ENCODE measurements at places on chromosomes 4 and X. TPM values are rescaled to one million over a fixed set of nuclear protein-coding genes. Genes with fewer than 3 reads are reported as not detected.

PGM2 gene
- 4.6 TPM for polyA plus RNA-seq

SUV39H1 gene
- 1.9 TPM for polyA plus RNA-seq

CPZ gene
- polyA plus RNA-seq, result 0.84 TPM

NLRP2B gene
- polyA plus RNA-seq, result 0.02 TPM

DNA sequence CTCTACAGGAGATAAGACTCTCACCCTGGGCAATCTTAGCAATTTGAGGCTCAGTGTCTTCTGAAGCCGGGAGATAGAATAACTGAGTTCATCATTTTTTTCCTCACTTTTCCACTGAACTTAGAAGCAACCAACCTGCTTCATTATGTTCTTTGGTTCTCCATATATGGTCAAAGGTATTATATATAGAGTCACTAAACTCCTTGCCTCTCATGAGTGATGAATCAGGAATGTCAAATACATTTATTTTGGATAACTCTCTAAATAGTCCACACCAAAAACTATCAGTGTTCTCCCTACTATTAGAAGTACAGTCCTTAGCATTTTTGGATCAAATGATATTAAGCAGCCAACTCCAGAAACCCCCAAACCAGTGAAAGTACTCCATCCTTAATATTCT is 421.5 kb upstream of the EPHA5 start:
- H3K27me3 ChIP-seq, result no peaks in the 10 kb centered on the region
- H3K36me3 ChIP-seq, result no peaks in the 10 kb centered on the region

DNA sequence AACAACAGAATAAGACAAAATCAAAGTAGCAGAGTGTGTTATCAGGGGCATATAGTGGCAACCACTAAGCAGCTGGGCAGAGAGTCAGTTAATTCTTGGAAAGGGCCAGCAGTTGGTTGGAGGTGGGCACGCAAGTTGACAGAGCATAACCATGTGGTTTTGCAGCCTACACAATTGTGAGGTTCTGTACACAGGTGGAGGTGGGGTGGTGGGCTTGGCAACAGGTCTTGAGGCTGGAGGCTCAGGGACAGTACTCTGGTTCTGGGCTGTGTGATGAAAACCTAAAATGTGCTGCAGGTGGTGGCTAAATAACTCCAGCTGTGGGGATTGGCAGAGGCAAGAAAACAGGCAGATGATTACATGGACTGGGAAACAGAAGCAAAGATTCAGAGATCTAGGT is 1112.7 kb downstream of the PDHA2 start:
- H3K4me3 ChIP-seq, result no peak overlapping the region
- no peaks in the 10 kb centered on the region for H3K36me3 ChIP-seq
- no peaks in the 10 kb centered on the region for H3K27me3 ChIP-seq
- no peak for DNase-seq

DNA sequence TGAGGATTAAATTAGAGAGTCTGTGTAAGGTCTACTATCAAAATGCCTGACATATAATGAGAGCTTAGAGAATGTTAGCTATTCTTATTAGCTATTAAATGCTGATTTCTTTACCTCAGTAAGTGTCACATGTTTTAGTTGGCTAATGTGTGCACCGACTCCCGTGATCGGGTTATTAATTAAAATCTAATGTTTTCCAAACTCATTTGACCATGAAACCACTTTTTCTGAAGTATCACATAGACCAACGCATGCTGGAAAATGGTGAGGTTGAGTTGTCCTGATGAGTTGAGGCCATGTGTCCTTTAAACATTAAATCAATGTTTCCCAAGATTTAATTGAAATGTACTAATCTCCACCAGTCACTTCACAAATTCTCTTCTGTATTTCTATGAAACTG is 84.8 kb upstream of the C1QTNF7 start:
- no peak for DNase-seq
- no peak overlapping the region for H3K4me3 ChIP-seq
- no peak overlapping the region for H3K27ac ChIP-seq
- H3K27me3 ChIP-seq, result no peaks in the 10 kb centered on the region
- no peaks in the 10 kb centered on the region for H3K4me1 ChIP-seq

DNA sequence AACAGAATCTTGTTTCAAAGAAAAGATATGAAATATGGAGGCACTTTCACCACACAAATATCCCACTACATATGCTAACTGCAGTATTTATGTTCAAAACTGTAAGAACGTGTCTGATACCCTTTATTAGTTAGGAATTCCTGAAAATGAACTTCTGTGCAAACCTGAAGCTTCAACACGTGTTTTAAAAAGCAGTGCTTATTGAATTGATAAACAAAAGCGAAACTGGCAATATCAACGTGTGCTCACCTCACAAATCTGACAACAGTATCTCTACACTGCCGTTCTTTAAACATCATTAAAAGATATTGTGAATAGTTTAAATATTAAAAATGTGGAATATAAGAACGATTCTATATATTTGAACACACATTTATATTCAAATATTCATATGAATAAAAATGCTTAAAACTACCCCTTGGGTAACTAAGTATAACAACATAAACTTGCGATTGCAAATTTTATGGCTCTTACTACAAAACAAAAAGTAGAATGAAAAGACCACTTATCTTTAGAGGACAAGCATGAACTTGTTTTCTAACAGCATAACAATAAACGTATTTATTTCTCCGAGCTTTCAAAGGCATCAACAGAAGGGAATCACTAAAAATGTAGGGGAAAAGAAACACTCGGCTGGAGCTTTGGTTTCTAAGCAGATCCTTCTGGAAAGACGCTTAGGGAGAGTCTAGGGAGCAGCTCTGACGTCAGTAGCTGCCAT is at the start of gene LRP2BP:
Gene LRP2BP, minus strand, starts transcription at position 687 of the 718 bp plus-strand sequence. CDS start 17,738 bp downstream, outside the sequence.
- peaks cover 6% of the 10 kb centered on the region for H3K4me1 ChIP-seq
- no peaks in the 10 kb centered on the region for H3K36me3 ChIP-seq
- no peak for DNase-seq
- no peaks in the 10 kb centered on the region for H3K27me3 ChIP-seq
- H3K27ac ChIP-seq, result peak within 1 kb of the TSS; percentile 100

DNA sequence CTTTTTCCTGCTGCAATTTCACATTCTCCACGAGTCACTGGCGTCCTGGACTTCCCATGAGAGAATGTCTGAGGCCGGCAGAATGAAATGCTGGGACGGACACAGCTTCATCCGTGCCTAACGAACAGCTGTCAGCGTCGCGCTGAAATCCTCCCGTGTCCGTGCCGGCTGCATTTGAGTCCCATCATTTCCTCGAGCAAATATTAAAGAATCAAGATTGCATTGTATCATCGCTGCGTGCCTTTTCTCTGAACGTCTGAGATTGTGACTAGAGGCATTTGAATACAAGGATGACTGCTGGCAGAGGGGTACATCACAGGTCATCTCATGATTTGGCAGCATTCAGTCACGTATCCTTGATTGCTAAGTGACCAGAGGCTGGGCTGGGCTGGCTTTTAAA is 279.9 kb downstream of the ASMT start:
- H3K36me3 ChIP-seq, result no peaks in the 10 kb centered on the region
- H3K27me3 ChIP-seq, result no peaks in the 10 kb centered on the region
- H3K27ac ChIP-seq, result no peak overlapping the region

DNA sequence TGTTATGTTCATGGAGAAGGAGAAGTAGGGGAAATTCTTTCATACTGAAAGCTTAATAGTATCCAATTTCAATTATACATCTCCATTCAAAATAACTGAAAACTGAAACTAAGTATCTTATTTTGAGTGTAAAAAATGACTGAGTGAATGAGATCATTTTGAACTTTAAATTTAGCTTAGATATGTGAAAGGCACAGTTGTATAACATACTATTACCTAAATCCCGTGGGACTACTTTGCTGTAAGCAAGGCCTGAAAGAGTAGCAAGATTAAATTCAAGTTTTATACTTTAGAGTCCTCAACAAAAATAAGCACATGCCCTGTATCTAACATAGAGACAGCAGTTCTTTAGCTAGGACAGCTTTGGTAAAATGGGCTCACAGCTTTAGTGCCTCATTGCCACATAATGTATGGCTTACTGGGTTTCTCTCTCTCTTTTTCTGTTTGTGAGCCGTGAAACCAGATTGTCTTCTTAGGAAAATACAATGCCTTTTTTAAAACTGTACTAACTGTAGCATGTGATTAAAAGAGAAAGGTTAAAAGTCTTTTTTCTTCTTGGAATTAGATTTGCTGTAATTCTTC is 43.2 kb downstream of the GSTCD start:
- H3K27me3 ChIP-seq, result no peaks in the 10 kb centered on the region
- no peak for DNase-seq
- no peaks in the 10 kb centered on the region for H3K36me3 ChIP-seq
- H3K4me3 ChIP-seq, result no peak overlapping the region
- H3K4me1 ChIP-seq, result no peaks in the 10 kb centered on the region
- H3K27ac ChIP-seq, result no peak overlapping the region

GRCh38 chrX:38375891-38376290 is 23.5 kb downstream of the OTC start:
- H3K27me3 ChIP-seq, result no peaks in the 10 kb centered on the region
- DNase-seq, result no peak
- H3K36me3 ChIP-seq, result no peaks in the 10 kb centered on the region
- no peak overlapping the region for H3K4me3 ChIP-seq
- H3K27ac ChIP-seq, result no peak overlapping the region

DNA sequence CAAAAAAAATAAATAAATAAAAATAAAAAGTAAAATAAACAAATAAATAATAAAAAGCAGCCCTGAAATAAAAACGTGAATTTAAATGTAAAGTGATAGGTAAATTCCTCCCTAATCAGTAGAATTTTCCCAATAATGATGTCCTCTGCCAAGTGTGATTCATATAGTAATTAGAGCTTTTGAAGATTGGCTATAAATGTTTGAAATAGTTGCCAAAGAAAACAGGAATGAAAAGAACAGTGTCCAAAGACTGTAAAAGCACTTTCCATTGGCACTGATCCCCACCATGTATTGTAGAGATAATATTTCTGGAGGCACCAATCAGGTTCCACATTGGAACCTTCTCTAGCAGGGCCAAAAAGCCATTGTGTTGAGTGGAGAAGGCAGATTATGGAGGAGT is 25.9 kb upstream of the SMARCAD1 start:
- H3K4me1 ChIP-seq, result no peaks in the 10 kb centered on the region
- no peaks in the 10 kb centered on the region for H3K36me3 ChIP-seq
- H3K27ac ChIP-seq, result no peak overlapping the region
- no peak overlapping the region for H3K4me3 ChIP-seq
- no peaks in the 10 kb centered on the region for H3K27me3 ChIP-seq
- no peak for DNase-seq

DNA sequence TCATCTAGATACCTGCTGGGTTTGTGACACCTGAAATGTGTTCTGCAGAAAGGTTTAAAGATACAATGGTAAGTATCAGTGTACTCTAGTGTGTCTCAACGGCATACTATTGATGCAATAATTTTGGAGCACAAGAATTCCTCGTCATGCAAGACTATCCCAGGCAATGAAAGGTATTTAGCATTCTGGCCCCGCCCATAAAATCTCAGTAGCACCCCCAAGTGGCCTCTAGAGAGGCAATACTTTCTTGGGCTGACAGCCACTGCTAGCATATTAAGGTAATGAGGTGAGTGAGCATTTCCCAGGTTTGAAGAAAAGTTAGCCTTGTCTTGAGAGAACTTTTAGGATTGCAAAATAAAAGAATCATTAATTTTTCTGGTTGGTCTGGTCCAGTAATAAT is 24.0 kb downstream of the TAB3 start:
- no peaks in the 10 kb centered on the region for H3K27me3 ChIP-seq
- H3K4me3 ChIP-seq, result no peak overlapping the region
- no peak for DNase-seq
- H3K4me1 ChIP-seq, result peaks cover 6% of the 10 kb centered on the region

DNA sequence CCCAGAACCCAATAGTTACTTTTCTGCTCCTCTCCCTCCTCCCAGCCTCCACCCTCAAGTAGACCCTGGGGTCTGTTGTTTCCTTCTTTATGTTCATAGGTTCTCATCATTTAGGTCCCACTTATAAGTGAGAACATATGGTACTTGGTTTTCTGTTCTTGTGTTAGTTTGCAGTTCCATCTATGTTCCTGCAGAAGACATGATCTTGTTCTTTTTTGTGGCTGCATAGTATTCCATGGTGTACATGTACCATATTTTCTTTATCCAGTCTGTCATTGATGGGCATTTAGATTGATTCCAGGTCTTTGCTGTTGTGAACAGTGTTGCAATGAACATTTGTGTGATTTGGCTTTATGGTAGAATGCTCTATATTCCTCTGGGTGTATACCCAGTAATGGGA is 47.8 kb upstream of the LEF1 start:
- H3K27me3 ChIP-seq, result no peaks in the 10 kb centered on the region
- no peak overlapping the region for H3K4me3 ChIP-seq

DNA sequence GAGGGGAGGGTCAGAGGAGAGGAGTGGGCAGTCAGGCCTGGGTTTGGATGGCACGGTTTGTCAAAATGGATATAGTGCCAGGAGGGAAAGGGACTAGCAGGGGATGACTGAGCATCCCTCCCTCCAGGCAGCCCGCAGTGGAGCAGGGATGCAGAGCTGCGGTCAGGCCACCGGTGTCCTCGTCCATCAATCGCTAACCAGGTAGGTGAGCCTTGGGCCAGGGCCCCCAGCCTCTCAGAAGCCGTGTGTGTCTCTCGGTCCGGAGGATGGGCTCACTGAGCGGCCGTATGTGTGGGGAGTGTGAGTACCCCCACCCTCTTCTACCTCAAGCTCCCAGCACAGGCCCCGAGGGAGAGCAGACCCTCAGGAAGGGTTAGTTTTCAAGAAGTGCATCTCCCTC is 538 bp upstream of the CYTL1 start:
- H3K4me1 ChIP-seq, result no peaks in the 10 kb centered on the region
- no peak for DNase-seq
- no peak overlapping the region for H3K27ac ChIP-seq
- H3K36me3 ChIP-seq, result no peaks in the 10 kb centered on the region
- no peak overlapping the region for H3K4me3 ChIP-seq
- peaks cover 3% of the 10 kb centered on the region for H3K27me3 ChIP-seq

GRCh38 chr4:114025176-114025777 is 45.8 kb upstream of the ARSJ start:
- no peak overlapping the region for H3K4me3 ChIP-seq
- no peak overlapping the region for H3K27ac ChIP-seq
- H3K27me3 ChIP-seq, result no peaks in the 10 kb centered on the region
- no peaks in the 10 kb centered on the region for H3K4me1 ChIP-seq

- no peak for DNase-seq
- H3K27ac ChIP-seq, result no peak overlapping the region
- no peaks in the 10 kb centered on the region for H3K27me3 ChIP-seq
- no peaks in the 10 kb centered on the region for H3K36me3 ChIP-seq
- H3K4me1 ChIP-seq, result peaks cover 8% of the 10 kb centered on the region
Observed at GRCh38 chr4:185380320-185380719, 15.4 kb downstream of the LRP2BP start.
